ENCODE measurements at places on chromosomes 11 and 22. TPM values are rescaled to one million over a fixed set of nuclear protein-coding genes. Genes with fewer than 3 reads are reported as not detected.

GRCh38 chr11:101867951-101868350 lies 46.9 kb upstream of the CEP126 start:
- no peak for DNase-seq

The ELMOD1 gene
- not detected for total RNA-seq

The ARHGEF17 gene
- total RNA-seq = not detected

DNA sequence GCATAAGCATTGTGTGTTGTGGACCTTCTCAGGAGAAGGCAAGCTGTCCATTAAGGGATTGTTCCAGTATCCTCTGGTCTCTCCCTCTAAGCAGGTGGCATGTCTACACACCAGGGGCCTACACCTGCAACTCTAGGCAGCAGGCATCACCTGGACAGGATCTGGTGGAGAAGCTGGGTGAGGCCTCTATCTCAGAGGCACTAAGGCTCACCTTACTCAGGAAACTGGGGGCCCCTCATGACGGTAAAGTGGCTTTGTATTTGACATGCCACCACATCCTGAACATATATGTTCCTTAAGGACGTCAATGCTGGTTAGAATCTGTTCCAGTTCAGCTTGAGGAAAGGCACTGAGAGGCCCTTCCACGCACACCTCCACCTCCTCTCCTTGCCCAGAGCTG lies 891.3 kb downstream of the OPCML start:
- DNase-seq = no peak

DNA sequence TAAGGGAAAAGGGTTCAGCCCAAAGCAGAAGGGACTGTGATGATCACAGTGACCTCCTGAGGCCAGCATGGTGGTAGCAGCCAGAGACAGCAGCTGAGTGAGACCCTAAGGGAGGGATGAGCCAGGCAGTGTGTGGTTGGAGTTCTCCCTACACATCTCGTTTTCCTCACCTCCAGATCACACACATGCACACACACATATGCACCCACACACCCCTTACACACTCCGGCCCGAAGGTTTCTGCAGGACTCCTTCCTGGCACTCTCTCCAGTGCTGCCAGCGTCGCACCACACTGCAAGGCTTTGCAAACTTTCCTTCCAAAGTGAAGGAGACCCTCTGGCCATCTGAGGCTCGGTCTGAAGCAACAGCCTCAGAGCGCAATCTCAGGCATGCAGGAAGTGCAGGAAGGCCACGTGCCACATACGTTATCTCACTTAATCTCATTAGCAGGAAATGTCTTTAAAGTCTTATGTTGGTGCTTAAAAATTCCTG lies 26.9 kb upstream of the TP53I11 start:
- no peak for DNase-seq

GRCh38 chr11:65501186-65501471 lies 2.3 kb downstream of the MALAT1 start:
- no peak for DNase-seq

- no peak for DNase-seq
Measured at GRCh38 chr11:24509114-24509513, 12.3 kb downstream of the LUZP2 start.

The RANBP1 gene
- 234 TPM for total RNA-seq

DNA sequence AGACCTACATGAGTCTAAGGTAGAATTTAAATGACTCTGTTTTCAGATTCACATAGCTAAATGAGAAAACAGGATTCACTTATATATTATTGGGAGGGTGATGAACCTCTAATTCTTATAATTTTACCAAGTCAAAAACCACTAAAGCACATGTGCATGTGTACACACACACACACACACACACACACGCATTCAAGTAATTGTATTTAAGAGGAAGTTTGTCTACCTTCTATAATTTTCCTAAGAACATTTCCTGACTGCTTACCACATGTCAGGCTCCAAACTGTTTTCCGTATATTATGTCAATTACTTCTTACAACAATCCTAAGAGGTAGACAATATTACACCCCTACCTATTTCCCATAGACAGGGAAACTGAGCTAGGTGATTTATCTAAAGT lies 6.7 kb downstream of the RNF141 start:
- no peak for DNase-seq

Measured in activated CD4-positive, alpha-beta T cell treated with anti-CD3 and anti-CD28 coated beads, Interleukin-2, amount 10 ng/mL, durations not matched to agents 7 days and 5 days (primary cell).